Fibroblast of skin of abdomen (primary cell): ENCODE measurements at places on chromosomes 1 and 21.

- DNase-seq, result no peak
Measured at GRCh38 chr1:19384772-19385187, 72.7 kb downstream of the SLC66A1 start.

DNA sequence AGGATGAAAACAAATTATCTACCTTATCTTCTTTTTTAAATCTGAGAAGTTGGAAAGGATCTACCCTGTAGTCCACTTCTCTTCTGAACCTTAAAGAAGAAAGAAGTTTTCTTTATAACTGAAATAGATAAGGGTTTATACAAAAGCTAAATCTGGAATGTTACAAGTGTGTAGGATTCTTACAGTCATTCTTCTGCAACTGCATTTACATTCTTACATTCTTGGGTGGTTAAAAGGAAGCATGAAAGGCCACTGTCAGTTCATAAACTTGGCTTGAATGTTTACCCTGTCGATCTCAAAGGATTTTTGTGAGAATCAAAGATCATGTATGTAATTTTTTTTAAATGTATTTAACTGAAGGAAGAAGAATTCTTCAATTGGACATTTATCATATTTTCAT is 142.1 kb upstream of the BRINP3 start:
- no peak for DNase-seq

- DNase-seq, result no peak
Measured at GRCh38 chr1:176957603-176958002, 206.9 kb downstream of the ASTN1 start.

- no peak for DNase-seq
Measured at GRCh38 chr1:20931930-20932436, 144.9 kb upstream of the HP1BP3 start.

GRCh38 chr1:216114180-216114579 is 309.1 kb downstream of the USH2A start:
- DNase-seq, result no peak

DNA sequence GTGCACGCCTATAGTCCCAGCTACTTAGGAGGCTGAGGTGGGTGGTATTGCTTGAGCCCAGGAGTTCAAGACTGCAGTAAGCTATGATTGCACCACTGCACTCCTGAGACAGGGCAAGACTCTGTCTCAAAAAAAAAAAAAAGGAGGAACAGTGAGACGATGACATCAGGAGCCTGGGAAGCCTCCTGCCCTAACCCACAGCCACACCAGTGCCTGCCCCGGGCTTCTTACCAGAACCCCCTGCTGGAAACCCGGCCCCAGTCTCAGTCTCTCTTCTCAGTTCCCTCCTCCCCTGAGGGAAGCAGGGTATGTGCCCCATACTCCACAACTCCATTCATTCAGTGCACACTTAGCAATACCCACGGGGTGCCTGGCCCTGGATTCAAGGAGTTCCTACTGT is 9.1 kb downstream of the COL8A2 start:
- DNase-seq, result peak; percentile 47

GRCh38 chr1:201925981-201926645 is 20.2 kb downstream of the LMOD1 start:
- peak; percentile 35 for DNase-seq

DNA sequence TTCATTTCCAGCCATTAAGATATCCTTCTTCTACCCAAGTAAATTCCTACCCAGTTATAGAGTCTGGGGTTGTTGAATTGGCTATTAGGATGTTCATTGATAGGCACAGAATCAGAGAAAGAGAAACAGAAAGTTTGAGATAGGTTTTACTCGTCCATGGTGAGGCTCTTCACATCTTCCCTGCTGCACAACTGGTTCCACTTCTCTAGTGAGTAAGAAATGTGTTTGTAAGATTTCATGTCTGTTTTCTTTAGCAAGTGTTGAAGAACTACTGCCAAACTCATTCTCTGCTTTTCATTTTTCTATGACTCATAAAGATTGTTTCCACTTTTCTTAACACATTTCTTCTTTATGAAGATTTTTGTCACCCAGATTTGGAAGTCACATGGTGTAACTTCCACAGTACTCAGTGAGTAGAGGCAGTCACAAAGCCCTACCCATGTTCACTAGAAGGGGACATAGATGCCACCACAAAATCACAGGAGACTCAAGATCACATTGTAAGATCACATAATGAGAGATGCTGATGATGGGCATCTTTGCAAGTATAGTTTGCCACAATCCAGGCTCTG is 152.3 kb downstream of the SNX7 start:
- no peak for DNase-seq

GRCh38 chr1:54003249-54003646 is 14.7 kb downstream of the LDLRAD1 start:
- no peak for DNase-seq
